ENCODE measurements at places on chromosomes 11 and 22. TPM values are rescaled to one million over a fixed set of nuclear protein-coding genes. Genes with fewer than 3 reads are reported as not detected.

Gene CLTCL1
- 4.2 TPM for total RNA-seq

Gene CALCA
- total RNA-seq = not detected

Gene TCN2
- 101 TPM for total RNA-seq

Gene MB
- not detected for total RNA-seq

Gene TBRG1
- total RNA-seq = 18.4 TPM

DNA sequence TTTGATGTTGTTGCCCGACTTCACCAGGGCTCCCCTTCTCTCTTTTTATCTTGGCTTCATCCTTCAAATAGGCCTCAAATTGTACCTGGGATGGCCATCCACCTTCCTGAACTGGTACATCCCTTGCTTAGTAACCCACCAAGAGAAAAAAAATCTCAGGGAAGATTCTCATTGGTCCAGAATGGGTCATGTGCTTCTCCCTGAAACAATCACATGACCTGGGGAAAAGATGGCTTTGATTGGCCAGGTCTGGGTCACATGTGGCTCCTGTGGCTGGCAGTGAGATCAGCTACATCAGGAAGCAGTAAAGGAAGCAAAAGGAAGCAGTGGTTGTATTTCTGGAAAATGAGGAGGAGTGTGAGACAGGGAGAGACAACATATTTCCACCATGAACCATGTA is 540.2 kb downstream of the MIAT start:
- DNase-seq = no peak

DNA sequence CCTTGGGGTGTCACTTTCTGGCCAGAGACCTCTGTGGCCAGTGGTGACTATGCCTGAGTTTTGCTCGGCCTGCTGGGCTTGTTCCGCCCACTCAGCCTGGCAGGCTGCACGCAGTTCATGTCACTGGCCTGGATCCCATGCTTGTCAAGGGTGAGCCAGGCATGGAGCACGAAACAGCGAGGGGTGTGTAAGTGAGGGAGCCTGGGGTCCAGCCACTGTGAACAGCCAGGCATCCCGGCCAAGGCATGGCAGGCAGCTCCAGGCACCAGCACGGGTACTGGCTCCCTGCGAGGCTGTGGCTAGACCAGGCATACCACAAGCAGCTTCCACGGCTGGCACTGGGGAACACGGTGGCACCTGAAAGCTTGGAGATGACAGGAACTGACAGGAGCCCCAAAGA is 214.3 kb downstream of the LRRC4C start:
- DNase-seq = no peak

DNA sequence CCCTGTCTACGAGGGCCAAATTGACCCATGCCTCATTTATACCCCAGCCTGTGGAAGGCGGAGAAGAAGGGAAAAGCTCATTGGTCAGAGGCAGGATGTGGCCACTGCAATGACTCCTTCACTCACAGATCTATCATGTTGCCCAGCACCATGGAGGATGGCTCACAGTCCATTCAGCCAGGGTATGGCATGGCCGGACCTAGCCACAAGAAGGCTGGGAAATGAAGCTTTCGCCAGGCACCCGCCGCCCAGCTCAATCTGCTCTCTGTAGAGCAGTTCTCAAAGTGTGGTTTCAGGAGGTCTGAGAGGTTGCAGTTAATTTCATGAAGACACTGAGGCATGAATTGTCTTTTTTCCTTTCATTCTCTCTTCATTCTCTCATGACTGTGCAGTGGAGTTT is 40.6 kb upstream of the LINC01488 start:
- DNase-seq = no peak

DNA sequence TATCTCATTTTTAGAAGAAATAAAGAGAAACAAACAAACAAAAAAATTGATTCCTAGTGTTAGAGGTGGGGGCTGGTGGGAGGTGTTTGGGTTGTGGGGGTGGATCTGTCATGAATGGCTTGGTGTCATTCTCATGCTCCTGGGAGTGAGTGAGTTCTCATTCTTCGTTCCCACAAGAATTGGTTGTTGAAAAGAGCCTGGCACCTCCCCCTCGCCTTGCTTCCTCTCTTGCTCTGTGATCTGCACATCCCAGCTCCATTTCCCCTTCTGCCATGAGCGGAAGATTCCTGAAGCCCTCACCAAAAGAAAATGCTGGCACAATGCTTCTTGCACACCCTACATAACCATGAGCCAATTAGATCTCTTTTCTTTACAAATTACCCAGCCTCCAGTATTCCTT is 277.8 kb downstream of the ST3GAL4 start:
- DNase-seq = no peak

GRCh38 chr11:36467916-36468315 is 42.2 kb downstream of the TRAF6 start:
- no peak for DNase-seq

DNA sequence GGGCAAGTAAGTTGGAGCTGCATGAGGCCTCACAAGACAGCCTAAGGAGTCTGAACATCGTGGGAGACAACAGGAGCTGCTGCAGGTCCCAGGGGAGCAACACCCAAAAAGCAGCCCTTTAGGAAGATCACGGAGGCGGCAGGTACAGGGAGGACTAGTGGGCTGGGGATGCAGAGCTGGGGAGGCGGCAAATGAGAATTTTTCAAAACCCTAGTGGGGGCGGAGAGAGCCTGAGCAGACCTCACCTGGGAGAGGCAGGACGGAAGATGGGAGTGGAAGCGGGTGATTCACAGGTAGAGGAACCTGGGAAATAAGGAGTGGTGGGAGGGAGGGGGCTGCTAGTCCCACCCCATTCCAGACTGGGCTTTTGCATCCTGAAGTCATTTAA is 42.1 kb downstream of the DKK3 start:
- DNase-seq = no peak

- DNase-seq = no peak
Measured at GRCh38 chr11:77395460-77396173, 78.3 kb downstream of the PAK1 start.
